ENCODE measurements at places on chromosomes 1 and 21.
A peak's percentile ranks its signal among the peaks of the same experiment; 100 is the strongest.

DNA sequence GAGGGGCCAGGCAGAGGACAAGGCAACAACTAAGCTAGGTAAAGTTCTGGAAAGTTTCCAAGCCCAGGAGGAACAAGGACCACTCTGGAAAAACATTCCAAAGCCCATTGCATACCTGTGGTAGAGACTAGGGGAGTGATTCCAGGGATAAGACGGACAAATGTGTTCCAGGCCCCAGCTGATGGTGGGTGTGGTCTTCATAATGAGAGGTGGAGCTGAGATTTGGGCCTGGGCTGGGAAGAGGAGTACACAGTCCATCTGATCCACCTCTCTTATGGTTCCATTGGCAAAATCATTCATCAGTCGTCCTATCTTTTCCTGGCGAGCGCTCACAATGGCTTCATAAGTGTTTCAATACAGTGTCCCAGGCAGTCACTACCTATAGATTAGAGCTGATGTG lies 4.5 kb downstream of the KLHDC7A start:
- DNase-seq = no peak

- no peak for DNase-seq
Measured at GRCh38 chr1:160226623-160227022, 21.4 kb downstream of the PEA15 start.

GRCh38 chr1:54798769-54799641 lies 2.1 kb downstream of the TTC22 start:
- DNase-seq = no peak

DNA sequence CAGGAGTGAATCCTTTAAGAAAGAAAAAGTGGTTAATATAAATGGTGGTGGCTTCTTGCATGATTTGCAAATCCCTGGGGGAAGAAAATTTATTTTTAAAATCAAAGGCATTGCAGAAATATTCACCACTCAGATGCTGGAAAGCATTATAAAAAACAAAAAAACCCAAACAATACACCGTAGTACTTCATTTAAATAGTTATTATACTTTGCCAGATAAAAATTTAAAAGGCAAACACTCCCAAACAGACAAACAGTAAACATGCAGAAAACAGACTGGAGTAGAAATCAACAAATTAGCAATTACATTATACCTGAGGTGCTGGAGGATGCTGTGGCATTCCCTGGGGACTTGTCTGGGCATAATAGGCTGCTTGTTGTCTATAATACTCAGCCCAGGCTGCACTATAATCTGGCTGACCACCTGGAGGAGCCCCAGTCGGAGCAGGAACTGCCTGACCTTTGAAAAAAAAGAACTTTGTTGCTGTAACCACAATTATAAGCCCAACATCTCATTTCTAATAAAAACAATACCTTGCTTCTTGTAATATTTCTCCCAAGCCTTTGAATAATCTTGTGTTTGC lies 29.9 kb downstream of the FUBP1 start:
- DNase-seq = no peak

GRCh38 chr1:160090760-160091159 lies 7.7 kb downstream of the IGSF8 start:
- no peak for DNase-seq

- no peak for DNase-seq
Measured at GRCh38 chr1:19426294-19427086, 58.8 kb downstream of the CAPZB start.

DNA sequence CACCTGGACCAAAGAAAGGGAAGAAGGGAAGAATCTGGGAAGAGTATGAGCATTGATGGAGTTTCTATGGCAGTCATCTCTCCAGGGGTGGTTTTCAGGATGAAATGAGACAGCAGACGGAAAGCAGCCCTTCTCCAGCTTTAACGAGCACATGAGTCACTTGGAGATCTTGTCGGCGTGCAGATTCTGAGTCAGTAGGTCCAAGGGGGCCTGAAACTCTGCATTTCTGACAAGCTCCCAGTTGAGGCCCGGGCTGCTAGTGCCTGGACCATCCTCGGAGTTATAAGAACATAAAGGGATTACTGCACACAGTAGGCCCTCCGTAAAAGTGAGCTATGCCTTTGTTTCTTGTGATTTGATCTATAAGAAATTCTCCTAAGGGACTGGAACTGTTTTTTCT lies 17.6 kb downstream of the HSPG2 start:
- no peak for DNase-seq

GRCh38 chr1:39958403-39959200 lies 3.7 kb downstream of the MFSD2A start:
- DNase-seq = no peak

DNA sequence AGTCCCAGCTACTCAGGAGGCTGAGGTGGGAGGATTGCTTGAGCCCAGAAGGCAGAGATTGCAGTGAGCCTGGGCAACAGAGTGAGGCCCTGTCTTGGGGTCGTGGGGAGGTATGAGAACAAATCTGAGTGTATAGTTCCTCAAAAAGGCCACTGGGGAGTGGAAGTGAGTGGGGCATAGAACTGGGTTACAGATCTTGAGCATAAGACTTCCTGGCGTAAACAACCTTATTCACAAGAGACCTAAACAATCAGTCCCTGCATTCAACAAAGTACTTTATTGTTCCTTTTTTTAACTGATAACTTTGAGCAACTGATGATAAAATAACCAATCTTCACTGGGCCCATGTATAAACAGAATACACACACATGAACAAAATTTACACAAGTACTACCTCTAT lies 72.7 kb upstream of the MUTYH start:
- no peak for DNase-seq

DNA sequence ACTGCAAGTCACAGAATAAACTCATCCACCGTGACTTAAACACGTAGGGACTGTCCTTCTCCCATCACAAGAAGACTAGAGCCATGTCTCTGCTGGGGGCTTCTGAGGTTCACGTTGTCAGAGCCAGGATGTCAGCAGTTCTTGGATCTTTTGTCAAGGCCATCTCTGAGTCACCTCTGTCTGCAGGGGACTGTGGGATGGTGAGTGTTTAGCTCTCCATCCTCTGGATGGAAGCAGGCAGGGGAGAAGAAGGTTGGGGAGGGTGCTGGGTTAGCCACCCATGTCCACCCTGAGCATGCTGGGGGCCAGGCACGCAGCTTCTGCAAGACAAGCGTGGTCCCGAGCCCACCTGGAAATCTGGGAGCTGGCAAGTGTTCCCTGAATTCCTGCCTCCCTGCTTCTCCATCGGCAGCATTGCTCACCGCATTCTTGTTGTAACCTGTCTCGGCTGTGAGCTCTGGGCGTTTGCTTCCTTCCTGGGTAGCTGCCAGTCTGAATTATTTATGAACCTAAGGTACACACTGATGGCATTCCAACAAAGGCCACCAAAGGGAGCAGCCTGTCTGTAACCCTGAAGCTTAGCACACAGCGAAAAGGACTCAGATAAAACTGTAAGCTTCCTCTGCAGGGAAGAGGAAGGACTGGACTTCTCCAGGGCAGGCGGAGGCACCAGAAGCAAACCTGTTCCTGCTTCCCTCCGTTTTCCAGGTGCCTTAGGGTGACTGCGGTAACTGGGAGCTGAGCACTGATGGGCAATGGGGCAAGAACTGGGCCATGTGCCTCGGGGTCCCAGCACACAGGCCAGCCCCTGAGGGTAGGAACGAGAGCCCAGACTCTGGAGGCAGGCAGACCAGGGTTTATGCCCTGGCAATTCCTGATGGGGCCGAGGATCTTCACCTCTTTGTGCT lies 88.6 kb downstream of the RIPK4 start:
- DNase-seq = no peak

DNA sequence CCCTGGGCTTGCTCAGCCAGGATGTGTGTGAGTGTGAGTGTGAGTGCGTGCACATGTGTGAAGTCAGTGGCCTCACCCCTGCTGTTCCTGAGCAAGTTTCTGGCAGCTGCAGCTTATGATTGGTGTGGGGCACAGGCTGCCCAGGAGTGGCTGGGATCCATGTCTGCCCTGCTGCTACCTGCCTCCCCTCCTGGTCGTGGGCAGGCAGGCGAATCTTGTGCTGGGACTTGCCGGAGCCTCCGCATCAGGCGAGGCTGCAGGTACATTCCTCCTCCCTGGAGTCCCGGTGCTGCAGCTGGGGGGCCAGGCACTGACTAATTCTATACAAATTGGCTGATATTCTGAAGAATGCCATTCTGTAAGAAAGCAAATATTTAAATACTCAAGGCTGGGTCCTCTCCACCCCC lies 85.6 kb upstream of the WNT4 start:
- DNase-seq = no peak

GRCh38 chr1:178075333-178075732 lies 18.6 kb upstream of the RASAL2 start:
- no peak for DNase-seq

GRCh38 chr1:115642168-115643072 lies 650 bp downstream of the VANGL1 start:
- DNase-seq = no peak

DNA sequence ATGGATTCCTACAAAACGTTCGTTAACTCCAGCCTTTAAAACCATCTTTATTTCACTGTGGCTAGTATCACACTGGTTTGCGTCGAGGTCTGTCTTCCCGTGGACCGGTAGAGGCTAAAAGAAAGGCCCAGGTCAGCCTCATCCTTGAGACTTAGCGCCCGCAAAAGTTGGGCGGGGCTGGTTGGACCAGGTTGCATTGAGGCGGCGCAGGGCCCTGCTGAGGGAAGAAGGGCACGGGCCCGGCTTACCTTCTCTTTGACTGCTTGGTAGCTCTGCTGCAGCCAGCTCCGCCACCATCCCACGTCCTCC lies 455 bp downstream of the BSDC1 start:
- peak; percentile 14 for DNase-seq

- DNase-seq = no peak
Measured at GRCh38 chr1:108075055-108075454, 110.1 kb upstream of the VAV3 start.

DNA sequence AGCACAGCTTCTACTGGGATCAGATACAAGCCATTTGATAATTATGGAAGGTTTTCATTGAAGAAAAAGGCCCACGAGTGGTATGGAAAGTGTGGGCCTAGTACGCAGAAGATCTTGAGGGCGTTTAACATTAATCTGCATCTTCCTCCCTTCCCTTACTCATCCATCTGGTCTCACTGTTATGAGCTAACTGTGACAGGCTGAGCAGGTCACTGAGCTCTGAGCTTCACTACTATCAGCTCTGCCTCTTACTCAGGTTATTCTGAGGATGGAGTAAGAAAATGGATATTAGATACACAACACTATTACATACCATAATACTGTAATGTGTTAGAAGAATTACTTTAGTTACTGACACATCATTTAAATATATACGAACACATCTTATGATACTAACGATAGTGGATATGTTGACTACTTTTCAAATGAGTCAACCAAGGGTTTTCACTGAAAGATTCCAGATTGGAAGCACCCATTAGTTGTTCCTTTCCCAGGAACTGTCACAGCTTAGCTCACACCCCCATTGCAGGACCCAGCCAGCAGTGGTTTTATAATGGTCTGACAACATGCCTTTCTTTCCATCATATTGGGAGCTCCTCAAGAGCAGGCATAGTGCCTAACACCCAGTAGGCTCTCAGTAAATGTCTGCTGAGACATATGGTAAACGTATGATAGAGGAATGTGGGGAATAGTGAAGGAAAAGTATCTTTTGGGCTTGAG lies 97.8 kb upstream of the C8B start:
- DNase-seq = no peak

GRCh38 chr1:115888976-115889375 lies 48.0 kb upstream of the NHLH2 start:
- DNase-seq = no peak

GRCh38 chr21:38938343-38938742 lies 132.6 kb downstream of the ETS2 start:
- no peak for DNase-seq

GRCh38 chr1:6157528-6158174 lies 22.5 kb downstream of the CHD5 start:
- DNase-seq = no peak

- no peak for DNase-seq
Measured at GRCh38 chr1:111600886-111601386, 18.7 kb upstream of the RAP1A start.

- no peak for DNase-seq
Measured at GRCh38 chr1:47216278-47217059, 15.6 kb downstream of the TAL1 start.

DNA sequence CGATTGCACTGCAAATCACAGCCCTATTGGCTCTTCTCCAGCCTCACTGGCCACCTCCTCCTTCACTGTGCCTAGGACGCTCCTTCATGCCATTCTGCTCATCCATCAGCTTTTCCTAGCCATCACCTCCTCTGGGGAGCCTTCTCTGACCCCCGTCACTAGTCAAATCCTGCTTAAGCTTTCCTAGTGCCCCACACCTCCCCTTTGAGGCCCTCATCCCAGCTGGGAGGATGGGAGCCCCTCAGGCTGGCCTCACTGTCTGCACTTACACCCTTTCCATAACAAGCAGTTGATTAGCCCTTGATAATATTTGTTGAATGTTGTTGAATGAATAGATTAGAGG lies 50.7 kb downstream of the KLHDC7A start:
- no peak for DNase-seq

DNA sequence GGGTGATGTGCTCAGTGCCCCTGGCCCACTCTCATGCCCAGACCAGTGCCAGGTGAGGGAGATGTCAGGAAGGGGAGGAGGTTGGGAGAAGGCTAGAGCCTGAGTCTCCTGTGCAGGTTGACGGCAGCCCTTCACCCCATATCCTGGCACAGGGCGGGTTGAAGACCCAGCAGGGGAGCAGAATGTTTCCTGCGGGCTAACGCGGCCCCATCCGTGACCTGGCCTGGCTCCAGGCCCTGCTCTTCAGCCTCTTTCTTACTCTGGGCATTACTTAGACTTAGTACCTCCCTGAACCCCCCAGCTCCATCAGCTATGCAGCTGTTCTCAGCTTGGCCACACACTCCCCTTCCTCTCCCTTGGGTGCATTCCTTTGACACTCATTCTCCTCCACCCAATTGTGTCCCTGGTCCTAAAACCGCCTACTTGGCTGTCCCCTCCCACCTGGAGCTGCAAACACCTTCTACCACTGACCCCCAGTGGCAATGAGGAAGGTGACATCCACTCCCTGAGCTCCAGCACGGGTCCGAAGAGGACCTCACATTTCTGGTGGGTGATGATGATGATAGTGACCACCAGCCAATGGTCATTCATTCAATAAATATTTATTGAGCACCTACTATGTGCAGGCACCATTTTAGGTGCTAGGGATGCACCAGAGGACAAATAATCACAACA lies 179.0 kb downstream of the PTPRU start:
- DNase-seq = no peak

GRCh38 chr1:19067912-19068638 lies 111.6 kb upstream of the IFFO2 start:
- no peak for DNase-seq

DNA sequence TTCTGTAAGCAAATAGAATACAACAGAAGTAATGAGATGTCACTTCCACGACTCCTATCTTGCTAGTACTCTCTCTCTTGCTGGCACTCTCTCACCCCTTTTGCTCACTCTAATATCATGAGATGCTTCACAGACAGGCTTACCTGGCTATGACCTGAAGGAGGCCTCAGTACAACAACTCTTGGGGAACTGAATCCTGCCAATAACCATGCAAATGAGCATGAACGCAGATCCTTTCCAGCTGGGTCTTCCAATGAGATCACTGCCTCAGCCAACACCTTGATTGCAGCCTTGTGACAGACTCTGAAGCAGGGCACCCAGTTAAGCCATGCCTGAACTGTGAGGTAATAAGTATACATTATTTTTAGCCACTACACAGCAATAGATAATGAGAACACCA lies 53.1 kb upstream of the ADAR start:
- no peak for DNase-seq
